ENCODE measurements at places on chromosomes 1 and 21. TPM values are rescaled to one million over a fixed set of nuclear protein-coding genes. Genes with fewer than 3 reads are reported as not detected.

Gene GIPC2
- total RNA-seq: not detected

Gene SLAMF7
- not detected for total RNA-seq

Gene TINAGL1
- not detected for total RNA-seq

- peak; percentile 89 for DNase-seq
- H3K27ac ChIP-seq: no peak overlapping the region
- H3K4me3 ChIP-seq: no peak overlapping the region
- no peaks in the 10 kb centered on the region for H3K4me1 ChIP-seq
Measured at GRCh38 chr21:30408782-30409494, 13.1 kb downstream of the KRTAP13-1 start.

Measured in neural progenitor cell (in vitro differentiated cells).